Stimulated activated CD8-positive, alpha-beta memory T cell treated with anti-CD3 and anti-CD28 coated beads, Interleukin-2, amount 100 ng/mL, for 48 hours (primary cell): ENCODE measurements at places on chromosomes 16 and 17.

GRCh38 chr16:75491876-75492275 is 3.4 kb downstream of the CHST6 start:
- DNase-seq: no peak

DNA sequence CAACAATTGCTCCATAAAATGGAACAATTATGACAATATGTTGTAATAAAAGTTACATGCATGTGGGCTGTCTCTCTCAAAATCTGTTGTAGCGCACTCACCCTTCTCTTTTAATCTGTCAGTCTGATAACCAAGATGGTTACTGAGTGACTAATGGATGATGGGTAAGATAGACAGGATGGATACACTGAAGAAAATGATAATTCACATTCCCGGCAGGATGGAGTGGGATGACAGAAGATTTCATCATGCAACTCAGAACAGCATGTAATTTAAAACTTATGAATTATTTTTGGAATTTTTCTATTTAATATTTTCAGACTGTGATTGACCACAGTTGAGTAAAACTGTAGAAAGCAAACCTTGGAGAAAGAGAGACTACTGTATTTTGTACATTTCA is 30.5 kb downstream of the CDH13 start:
- no peak for DNase-seq

DNA sequence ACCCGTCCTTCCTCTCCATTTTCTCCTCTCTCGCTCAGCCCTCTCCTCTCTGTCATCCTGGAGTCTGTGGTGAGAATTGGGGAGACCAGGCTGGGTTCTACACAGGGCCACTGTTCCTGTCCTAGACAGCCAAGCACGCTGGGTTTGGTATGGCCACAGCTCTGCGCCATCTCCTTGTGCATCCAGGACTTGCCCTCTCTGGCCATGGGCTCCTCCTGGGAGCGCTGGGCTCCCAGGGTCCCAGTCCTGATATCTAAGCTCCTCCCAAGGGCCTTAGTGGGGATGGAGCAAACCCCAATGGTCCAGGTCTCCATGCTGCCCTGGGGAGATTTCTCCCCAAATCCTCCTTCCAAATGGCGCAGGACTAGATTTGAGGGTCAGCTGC is 27.2 kb upstream of the ITGA3 start:
- no peak for DNase-seq

DNA sequence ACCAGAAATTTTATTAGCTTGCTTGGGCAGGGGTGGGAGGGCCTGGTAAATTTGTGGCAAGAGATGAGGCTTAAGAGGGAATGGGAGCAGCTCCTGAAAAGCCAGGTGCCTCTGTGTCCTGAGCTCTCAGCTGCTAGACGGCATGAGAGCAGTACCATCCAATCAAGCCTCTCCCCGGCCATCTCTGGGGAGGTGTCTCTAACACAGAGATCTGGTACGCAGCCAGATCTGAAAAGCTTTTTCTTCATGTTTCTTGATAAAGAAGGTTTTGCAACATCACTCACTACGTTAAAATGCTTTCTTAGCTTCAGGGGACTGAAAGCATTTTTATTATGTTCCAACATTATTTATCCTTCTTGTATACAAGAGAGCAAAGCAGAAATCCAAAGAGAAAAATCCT is 488.2 kb downstream of the RBFOX1 start:
- no peak for DNase-seq

DNA sequence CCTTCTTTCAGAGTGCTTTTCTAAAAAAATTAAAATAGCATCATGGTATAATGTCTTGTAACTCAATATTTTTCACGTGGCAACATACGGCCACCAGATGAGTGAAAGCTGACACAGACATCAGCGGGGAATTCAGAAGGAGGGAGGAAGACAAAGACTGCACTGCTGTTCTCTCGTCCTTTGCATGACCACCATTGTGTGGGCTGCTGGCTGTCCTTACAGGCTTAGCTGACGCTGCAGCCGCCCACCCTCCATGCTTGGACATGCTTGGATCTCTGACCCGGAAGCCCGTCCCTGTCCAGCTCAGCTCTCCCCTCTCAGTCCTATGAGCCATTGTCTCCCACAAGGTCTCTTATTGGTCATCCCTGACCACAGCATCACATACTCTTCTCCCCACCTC is 11.4 kb upstream of the MLYCD start:
- no peak for DNase-seq

DNA sequence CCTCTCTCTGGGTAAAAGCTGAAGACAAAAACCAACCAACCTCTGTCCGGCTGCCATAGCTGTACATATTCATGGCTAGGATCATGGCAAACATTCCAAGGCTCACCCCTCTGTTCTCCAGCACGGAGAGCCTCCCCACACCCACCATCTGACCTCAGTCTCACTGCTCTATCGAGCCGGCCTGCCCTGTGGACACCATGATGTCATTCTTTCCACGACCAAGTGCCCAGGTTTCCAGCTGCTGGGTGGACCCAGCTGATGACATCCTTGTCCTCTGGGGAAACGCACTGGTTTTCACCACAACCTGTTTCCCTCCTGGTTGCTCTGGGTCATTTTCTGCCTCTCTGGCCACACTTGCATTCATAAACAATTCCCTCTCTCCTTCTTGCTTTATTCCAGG is 67.7 kb downstream of the NDEL1 start:
- DNase-seq: no peak

- DNase-seq: no peak
Measured at GRCh38 chr16:8649829-8650554, 24.4 kb upstream of the ABAT start.

- DNase-seq: no peak
Measured at GRCh38 chr16:23466162-23466885, 13.3 kb upstream of the COG7 start.

- no peak for DNase-seq
Measured at GRCh38 chr16:59634951-59635350, 900.8 kb upstream of the GOT2 start.

GRCh38 chr17:52106072-52106471 is 52.4 kb downstream of the CA10 start:
- DNase-seq: no peak
